ENCODE measurements at places on chromosomes 7 and 10. TPM values are rescaled to one million over a fixed set of nuclear protein-coding genes. Genes with fewer than 3 reads are reported as not detected.

DNA sequence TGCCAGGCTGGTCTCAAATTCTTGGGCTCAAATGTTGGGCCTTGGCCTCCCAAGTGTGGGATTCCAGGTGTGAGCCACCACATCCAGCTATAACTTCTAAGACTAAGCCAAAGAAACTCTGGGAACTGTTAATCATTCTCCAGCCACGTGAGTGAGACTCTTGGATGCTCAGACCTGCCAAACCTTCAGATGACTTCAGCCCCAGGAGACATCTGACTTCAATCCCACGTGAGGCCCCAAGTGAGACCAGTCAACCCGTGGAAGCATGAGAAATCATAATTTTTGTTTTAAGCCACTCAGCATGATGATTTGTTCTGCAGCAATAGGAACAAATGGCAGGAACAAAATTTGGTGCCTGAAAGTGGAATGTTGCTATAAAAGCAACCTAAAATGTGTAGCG lies 4.3 kb upstream of the PCBD1 start:
- no peak for DNase-seq
- peaks cover 23% of the 10 kb centered on the region for H3K4me1 ChIP-seq
- H3K36me3 ChIP-seq: no peaks in the 10 kb centered on the region
- H3K4me3 ChIP-seq: no peak overlapping the region

- no peaks in the 10 kb centered on the region for H3K4me1 ChIP-seq
- H3K4me3 ChIP-seq: no peak overlapping the region
- no peak for DNase-seq
- H3K27ac ChIP-seq: no peak overlapping the region
- H3K27me3 ChIP-seq: no peaks in the 10 kb centered on the region
These were observed 181.3 kb downstream of the CHN2 start for GRCh38 chr7:29375641-29376562.

DNA sequence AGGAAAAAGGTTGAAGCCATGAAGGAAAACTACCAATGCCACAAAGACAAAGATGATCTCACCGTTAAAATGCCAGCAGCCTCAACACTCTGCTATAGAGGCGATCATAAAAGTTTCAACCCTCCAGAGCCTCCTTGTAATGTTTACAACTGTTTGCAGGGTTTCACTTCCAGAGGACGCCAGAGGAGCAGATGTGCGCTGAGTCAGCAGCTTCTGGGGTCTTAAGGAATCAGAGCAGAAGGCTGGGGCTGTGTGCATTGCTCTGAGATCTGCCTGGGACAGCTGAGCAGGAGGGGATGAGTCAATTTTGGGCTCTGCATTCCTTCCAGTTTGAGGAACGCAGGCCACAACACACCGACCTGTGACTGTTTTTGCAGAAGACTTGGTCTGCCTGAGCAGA lies 98.3 kb downstream of the TMEM130 start:
- no peak for DNase-seq
- H3K4me3 ChIP-seq: no peak overlapping the region
- no peaks in the 10 kb centered on the region for H3K27me3 ChIP-seq
- no peaks in the 10 kb centered on the region for H3K4me1 ChIP-seq
- H3K27ac ChIP-seq: no peak overlapping the region
- H3K36me3 ChIP-seq: no peaks in the 10 kb centered on the region

GRCh38 chr7:149559711-149560110 lies 62.1 kb upstream of the ZNF746 start:
- H3K27ac ChIP-seq: no peak overlapping the region
- no peak for DNase-seq
- no peak overlapping the region for H3K4me3 ChIP-seq

- no peaks in the 10 kb centered on the region for H3K36me3 ChIP-seq
- peaks cover 69% of the 10 kb centered on the region for H3K4me1 ChIP-seq
- peak overlapping the region; percentile 50 for H3K4me3 ChIP-seq
- H3K27me3 ChIP-seq: no peaks in the 10 kb centered on the region
These were observed 130.1 kb downstream of the TNS3 start for GRCh38 chr7:47451851-47452205.

DNA sequence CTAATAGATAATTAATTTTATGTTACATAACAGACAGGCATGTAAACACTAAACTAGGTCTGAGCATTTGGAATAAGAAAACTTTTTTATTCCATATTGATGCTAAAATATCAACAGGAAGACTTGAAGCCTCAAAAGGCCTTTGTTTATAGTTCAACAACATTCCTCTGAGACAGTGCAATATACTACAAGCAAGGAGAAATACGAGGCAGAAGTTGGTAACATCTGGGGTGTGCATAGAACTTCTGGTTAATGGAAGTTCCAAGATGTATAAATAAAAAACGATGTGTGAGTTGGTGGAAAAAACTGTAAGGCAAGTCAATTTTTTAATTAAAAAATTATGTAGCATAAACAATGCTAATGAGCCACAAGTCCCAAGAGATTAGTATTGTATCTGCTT lies 139.6 kb downstream of the SKAP2 start:
- H3K36me3 ChIP-seq: no peaks in the 10 kb centered on the region
- H3K4me1 ChIP-seq: no peaks in the 10 kb centered on the region
- no peak for DNase-seq
- no peak overlapping the region for H3K4me3 ChIP-seq
- H3K27ac ChIP-seq: no peak overlapping the region
- no peaks in the 10 kb centered on the region for H3K27me3 ChIP-seq

GRCh38 chr7:108838198-108838597 lies 268.5 kb downstream of the DNAJB9 start:
- H3K36me3 ChIP-seq: no peaks in the 10 kb centered on the region
- H3K4me3 ChIP-seq: no peak overlapping the region
- H3K27ac ChIP-seq: no peak overlapping the region
- no peaks in the 10 kb centered on the region for H3K4me1 ChIP-seq
- no peak for DNase-seq

DNA sequence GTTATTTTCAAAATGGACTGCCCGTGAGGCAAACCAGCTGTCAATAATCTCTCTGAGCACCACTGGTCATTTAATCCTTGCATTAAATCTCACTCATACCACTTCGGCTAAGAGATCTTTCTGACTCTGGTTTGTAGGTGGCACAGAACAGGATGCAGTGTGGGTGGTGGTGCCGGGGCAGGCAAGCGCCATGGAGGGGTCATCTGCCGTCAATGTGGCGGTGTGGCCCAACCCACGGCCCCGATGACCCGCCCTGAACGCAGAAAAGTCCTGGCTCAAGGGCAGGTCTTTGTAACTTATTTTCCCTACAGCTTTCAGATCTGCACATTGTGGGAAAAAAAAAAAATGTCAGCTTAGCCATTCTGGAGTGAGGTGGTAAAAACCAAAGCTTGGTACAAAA lies 73.2 kb upstream of the MGMT start:
- H3K4me1 ChIP-seq: no peaks in the 10 kb centered on the region
- no peak for DNase-seq
- H3K27ac ChIP-seq: no peak overlapping the region
- no peak overlapping the region for H3K4me3 ChIP-seq

GRCh38 chr10:6602026-6602699 lies 22.1 kb upstream of the PRKCQ start:
- no peak overlapping the region for H3K27ac ChIP-seq
- H3K27me3 ChIP-seq: no peaks in the 10 kb centered on the region
- no peak for DNase-seq
- H3K36me3 ChIP-seq: no peaks in the 10 kb centered on the region

- no peaks in the 10 kb centered on the region for H3K4me1 ChIP-seq
- no peaks in the 10 kb centered on the region for H3K27me3 ChIP-seq
- no peaks in the 10 kb centered on the region for H3K36me3 ChIP-seq
- H3K27ac ChIP-seq: no peak overlapping the region
- H3K4me3 ChIP-seq: no peak overlapping the region
These were observed 99.4 kb downstream of the MKX start for GRCh38 chr10:27646194-27646593.

- H3K27ac ChIP-seq: no peak overlapping the region
- no peaks in the 10 kb centered on the region for H3K4me1 ChIP-seq
- no peaks in the 10 kb centered on the region for H3K27me3 ChIP-seq
- no peaks in the 10 kb centered on the region for H3K36me3 ChIP-seq
- DNase-seq: no peak
These were observed 9.3 kb downstream of the ARL3 start for GRCh38 chr10:102704915-102705314.

DNA sequence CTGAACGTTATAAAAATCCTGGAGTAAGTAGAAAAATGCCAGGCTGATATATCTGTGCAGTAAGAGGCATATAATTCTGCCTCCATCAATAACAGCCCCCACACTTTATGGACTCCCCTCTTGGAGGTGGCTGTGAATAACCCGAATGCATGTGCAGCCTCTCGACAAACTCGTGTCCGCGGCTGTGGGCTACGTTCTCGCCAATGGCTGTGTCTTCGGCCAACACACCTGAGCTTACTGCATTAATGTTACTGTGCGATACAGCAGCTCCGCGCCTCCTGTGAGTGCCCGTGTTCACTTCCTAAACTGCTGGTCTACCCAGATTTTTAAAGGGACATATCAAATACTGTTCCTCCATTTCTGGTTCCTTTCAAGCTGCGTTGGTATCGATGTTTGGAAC lies 209.4 kb downstream of the ADARB2 start:
- H3K36me3 ChIP-seq: no peaks in the 10 kb centered on the region
- no peaks in the 10 kb centered on the region for H3K4me1 ChIP-seq
- no peak overlapping the region for H3K4me3 ChIP-seq
- H3K27me3 ChIP-seq: no peaks in the 10 kb centered on the region
- no peak overlapping the region for H3K27ac ChIP-seq
- no peak for DNase-seq

DNA sequence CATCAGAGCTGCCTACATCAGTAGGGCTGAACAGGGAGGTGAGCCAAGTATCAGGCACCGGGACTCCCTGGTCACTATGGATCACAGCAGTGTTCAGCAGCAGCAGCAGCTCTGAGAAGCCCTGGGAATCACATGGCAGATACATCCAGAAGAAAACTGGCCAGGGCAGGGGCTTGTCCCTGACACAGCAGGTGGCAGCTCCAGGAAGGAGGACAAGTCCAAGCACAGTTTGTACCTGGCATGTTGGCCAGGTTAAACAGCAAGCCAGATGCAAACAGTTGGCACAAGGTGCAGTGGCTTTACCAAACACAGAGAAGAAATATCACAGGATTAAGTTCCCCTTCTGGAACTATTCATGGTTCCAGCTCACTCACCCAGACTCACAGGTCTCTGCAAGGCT lies 139.4 kb downstream of the KCNMA1 start:
- H3K27ac ChIP-seq: peak overlapping the region; percentile 96
- peak; percentile 97 for DNase-seq
- no peaks in the 10 kb centered on the region for H3K27me3 ChIP-seq
- H3K4me3 ChIP-seq: no peak overlapping the region
- H3K36me3 ChIP-seq: no peaks in the 10 kb centered on the region

DNA sequence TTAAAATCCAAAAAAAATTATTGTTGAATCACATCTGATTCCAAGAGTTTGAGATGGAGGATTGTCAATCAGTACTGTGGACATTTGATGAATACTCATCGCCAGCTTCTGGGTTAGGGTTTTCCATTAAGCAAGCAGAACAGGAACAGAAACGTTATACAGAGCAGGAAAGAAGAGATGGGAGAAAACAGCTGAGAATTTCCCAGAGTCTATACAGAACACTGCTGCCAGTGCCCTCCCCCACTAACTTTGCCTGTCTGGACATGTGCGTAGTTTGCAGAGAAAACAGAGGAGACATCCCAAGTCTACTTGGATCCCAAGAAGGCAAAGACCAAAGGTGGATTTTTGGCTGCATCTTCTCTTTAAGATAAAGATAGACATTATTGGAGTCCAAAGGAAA lies 19.0 kb downstream of the C10orf90 start:
- H3K27ac ChIP-seq: no peak overlapping the region
- no peaks in the 10 kb centered on the region for H3K36me3 ChIP-seq
- no peak for DNase-seq
- no peaks in the 10 kb centered on the region for H3K4me1 ChIP-seq

- H3K4me1 ChIP-seq: peaks cover 15% of the 10 kb centered on the region
- H3K4me3 ChIP-seq: no peak overlapping the region
- H3K36me3 ChIP-seq: no peaks in the 10 kb centered on the region
- H3K27me3 ChIP-seq: no peaks in the 10 kb centered on the region
- DNase-seq: peak; percentile 46
- H3K27ac ChIP-seq: peak overlapping the region; percentile 39
These were observed 10.9 kb upstream of the MAP3K8 start for GRCh38 chr10:30422981-30423654.

GRCh38 chr7:87984088-87984487 lies 50.0 kb downstream of the ADAM22 start:
- no peak overlapping the region for H3K27ac ChIP-seq
- no peak for DNase-seq
- no peaks in the 10 kb centered on the region for H3K4me1 ChIP-seq
- H3K36me3 ChIP-seq: no peaks in the 10 kb centered on the region
- no peak overlapping the region for H3K4me3 ChIP-seq

DNA sequence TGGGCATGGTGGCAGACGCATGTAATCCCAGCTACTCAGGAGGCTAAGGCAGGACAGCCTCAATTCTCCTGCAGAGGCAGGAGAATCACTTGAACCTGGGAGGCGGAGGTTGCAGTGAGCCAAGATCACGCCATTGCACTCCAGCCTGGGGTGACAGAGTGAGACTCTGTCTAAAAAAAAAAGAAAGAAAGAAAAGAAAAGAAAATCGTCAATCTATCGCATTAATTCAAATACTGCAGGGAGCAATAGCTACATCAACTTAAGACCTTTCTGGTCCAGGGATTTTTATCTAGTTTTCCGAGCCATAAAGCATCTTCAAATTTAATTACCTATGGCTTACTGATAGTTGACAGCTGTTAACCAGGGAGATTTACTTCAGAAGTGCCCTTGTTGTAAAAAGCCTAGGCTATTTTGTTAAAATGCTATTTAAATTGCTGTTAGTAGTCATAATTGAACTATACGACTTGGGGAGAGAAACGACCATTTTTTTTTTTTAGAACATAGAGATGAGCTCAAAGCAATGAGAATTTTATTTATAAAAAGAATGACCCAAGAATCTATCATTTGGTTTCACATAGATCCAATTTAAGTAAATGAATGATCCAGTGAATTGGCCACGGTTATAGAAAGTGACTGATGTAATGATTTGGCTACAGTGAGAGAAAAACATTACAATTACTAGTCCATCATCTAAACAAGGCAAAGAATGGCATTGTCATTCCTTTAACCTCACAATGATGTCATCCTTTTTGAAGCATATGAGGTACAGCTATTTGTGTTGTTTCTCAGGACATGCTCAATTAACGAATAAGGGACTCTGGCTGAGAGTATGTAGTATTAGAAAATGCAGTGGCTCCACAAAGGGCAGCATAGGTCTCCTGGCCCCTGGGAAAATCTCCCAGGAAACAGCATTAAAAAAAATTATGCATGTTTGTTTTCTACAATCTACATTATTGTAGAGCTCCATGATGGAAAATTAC lies 85.3 kb downstream of the SEMA3C start:
- H3K27me3 ChIP-seq: no peaks in the 10 kb centered on the region
- no peak overlapping the region for H3K27ac ChIP-seq
- no peak overlapping the region for H3K4me3 ChIP-seq
- no peak for DNase-seq

The H2BK1 gene
- total RNA-seq: not detected

The MKLN1 gene
- total RNA-seq: 81.1 TPM

The CACNB2 gene
- not detected for total RNA-seq

The CEP55 gene
- total RNA-seq: 0.41 TPM

The STEAP2 gene
- total RNA-seq: 3.5 TPM

The EPC1 gene
- 37.9 TPM for total RNA-seq

The TMEM213 gene
- total RNA-seq: not detected
